ENCODE measurements at places on chromosomes 1 and 21. TPM values are rescaled to one million over a fixed set of nuclear protein-coding genes. Genes with fewer than 3 reads are reported as not detected.

ESRRG gene
- total RNA-seq, result not detected

RAB3B gene
- total RNA-seq, result 5.4 TPM

TSPAN2 gene
- total RNA-seq, result 0.69 TPM

OR2T11 gene
- total RNA-seq, result not detected

WNT4 gene
- 0.27 TPM for total RNA-seq

C4BPA gene
- 0.67 TPM for total RNA-seq

SLAMF7 gene
- 1.6 TPM for total RNA-seq

SUCO gene
- 12.4 TPM for total RNA-seq

BRINP2 gene
- 0.27 TPM for total RNA-seq

RNU1-3 gene
- total RNA-seq, result 10.6 TPM

OR10J1 gene
- total RNA-seq, result not detected

HSD11B1 gene
- total RNA-seq, result 0.60 TPM

NFASC gene
- 1.3 TPM for total RNA-seq

HRNR gene
- total RNA-seq, result not detected

PCBP3 gene
- total RNA-seq, result 1.1 TPM

NEGR1 gene
- total RNA-seq, result not detected

GBP6 gene
- not detected for total RNA-seq

SELE gene
- total RNA-seq, result not detected

CFAP107 gene
- not detected for total RNA-seq

AXDND1 gene
- 0.25 TPM for total RNA-seq

PLK3 gene
- 15.3 TPM for total RNA-seq

LRRC53 gene
- not detected for total RNA-seq

NTRK1 gene
- 0.06 TPM for total RNA-seq

ASAP3 gene
- 7.8 TPM for total RNA-seq

DISP3 gene
- 0.64 TPM for total RNA-seq

KCNE2 gene
- total RNA-seq, result not detected

PDE9A gene
- total RNA-seq, result 1.0 TPM

GSTM2 gene
- 4.8 TPM for total RNA-seq

RPE65 gene
- not detected for total RNA-seq

ERO1B gene
- 3.0 TPM for total RNA-seq

ADPRS gene
- total RNA-seq, result 27.8 TPM

TRIM58 gene
- total RNA-seq, result not detected

S100A1 gene
- total RNA-seq, result 0.86 TPM

TOR3A gene
- total RNA-seq, result 37.1 TPM

CCDC181 gene
- total RNA-seq, result 0.29 TPM

AVPR1B gene
- total RNA-seq, result not detected

CDC73 gene
- total RNA-seq, result 30.3 TPM

Measured in A549 treated with dexamethasone at 1 μM for 4 hours (cell line).